Esophagus mucosa (tissue), 1 donor: ENCODE measurements at places on chromosomes 12 and 14. TPM values are rescaled to one million over a fixed set of nuclear protein-coding genes. Genes with fewer than 3 reads are reported as not detected.
A peak's percentile ranks its signal among the peaks of the same experiment; 100 is the strongest.

GRCh38 chr14:59427653-59428580 is 37.3 kb downstream of the GPR135 start:
- no peak for ATAC-seq

- ATAC-seq = no peak
These were observed 130.6 kb upstream of the MYF6 start for GRCh38 chr12:80576641-80577418.

GRCh38 chr12:103244596-103244995 is 251.2 kb downstream of the C12orf42 start:
- ATAC-seq = no peak

The WASHC3 gene
- 30.1 TPM for total RNA-seq

- peak; percentile 83 for ATAC-seq
These were observed 411.9 kb downstream of the FUT8 start for GRCh38 chr14:65824285-65824977.

GRCh38 chr14:87975636-87976035 is 17.3 kb downstream of the GALC start:
- ATAC-seq = no peak

The DPY19L2 gene
- 0.80 TPM for total RNA-seq

GRCh38 chr14:45990252-45990651 is 661.3 kb downstream of the RPL10L start:
- ATAC-seq = no peak

DNA sequence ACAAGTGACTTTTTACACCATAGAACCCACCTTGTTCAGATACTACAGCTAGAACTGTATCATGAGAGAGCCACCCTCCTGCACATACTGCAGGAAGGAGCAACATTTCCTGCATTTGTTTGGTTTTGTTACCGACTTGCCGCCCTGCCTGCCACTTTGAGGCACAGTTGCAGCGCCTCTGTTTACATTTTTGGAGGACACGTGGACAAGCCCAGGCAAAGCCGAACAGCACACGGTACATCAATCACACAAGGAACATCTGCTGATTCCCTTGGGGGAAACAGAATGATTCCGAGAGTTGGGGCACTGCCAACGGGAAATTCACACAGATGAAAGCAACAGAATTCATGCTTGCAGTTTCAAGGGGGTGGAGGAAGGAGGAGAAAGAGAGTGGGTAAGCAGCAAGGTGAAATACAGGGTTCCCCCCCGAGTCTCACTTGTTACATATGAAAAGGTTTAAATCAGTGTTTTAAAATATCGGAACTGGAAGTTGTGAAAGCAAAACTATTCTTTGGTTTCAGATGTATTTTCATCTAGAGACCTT is 110.7 kb downstream of the BTG1 start:
- peak; percentile 87 for ATAC-seq

GRCh38 chr12:26239122-26239851 is 43.9 kb downstream of the SSPN start:
- ATAC-seq = peak; percentile 78

DNA sequence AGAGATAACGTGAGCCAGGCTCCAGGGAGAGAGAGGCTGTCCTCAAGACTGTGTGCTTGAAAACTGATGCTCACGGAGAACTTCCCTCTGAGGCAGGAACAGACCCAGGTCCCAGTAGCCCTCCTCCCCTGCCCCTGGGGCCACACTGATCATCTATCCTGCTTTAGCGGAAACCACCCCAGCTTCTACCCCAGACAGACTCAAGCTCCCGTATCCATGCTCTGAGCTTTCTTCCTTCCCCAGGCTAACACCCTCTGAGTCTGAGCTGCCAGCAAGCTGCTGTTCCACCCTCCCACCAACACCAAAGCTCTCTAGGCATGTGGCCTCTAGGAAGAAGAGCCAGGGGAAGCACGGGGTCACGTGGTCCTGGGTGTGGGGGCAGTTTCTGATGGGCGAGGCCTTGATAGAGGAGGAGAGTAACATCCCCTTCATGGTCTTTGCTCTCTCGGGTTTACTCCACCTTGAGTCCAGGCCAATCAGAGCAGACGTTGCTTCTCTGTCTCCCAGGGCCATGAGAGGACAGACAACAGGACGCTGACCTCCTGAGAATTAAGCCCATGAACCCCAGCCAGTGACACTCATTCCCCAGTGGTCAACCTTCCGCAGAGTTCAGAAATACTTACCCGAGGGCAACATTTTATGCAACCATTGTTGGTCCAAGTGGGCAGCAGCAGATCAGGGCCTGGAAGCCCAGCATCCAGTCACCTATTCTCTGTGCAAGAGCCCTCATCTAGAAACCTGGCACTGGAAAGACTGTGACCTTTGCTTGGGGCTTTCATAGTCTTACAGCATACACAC is 1.4 kb downstream of the PCK2 start:
- ATAC-seq = no peak

The ANKRD33 gene
- not detected for total RNA-seq

GRCh38 chr12:19301223-19301622 is 138.1 kb upstream of the AEBP2 start:
- ATAC-seq = no peak

DNA sequence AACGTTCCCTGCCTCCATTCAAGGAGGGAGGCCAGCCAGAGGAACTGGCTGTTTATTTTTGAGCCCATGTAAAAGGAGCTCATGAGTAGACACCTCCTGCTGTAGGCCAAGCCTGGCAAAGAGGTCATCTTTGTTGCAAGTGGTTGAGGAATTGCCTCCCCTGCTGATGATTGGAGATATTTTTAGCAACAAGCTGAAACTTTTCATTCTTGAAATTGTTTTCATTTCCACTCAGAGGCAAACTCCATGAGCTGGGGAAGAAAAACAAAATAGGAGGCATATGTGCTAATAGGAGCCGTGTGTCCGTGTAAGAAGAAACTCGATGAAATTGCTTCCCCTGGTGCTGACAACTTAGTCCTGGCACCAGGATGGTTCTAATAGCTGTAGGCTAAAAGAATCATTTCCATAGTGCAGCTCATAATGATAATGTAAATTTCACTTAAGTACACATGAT is 440.1 kb upstream of the FAR2 start:
- ATAC-seq = no peak

- no peak for ATAC-seq
These were observed 896 bp downstream of the HHIPL1 start for GRCh38 chr14:99645545-99646505.

DNA sequence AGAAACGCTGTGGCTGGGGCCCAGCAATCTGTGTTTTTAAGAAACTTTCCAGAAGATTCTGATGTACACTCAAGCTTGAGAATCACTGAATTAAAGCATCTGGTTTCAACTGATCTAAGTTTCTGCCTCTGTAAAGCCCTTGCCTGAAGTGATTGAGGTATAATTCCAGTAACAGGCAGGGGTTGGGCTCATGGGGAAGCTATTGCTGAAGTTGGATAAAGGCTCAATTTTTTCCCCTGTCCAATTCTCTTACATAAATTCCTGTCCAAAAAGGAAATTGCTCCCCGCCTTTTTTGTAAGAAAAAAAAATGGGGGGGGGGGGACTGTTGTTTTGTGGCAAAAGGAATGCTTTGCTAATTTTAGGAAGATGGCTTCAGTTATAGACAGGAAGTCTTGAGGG is 337.4 kb downstream of the NUAK1 start:
- ATAC-seq = no peak
